Fibroblast of skin of left quadriceps (primary cell): ENCODE measurements at places on chromosomes 1 and 21.

GRCh38 chr1:65180977-65181376, 33.0 kb downstream of the AK4 start:
- DNase-seq: no peak

- no peak for DNase-seq
Observed at GRCh38 chr1:175648927-175649326, 94.5 kb downstream of the TNR start.

- no peak for DNase-seq
Observed at GRCh38 chr1:228894442-228894989, 159.2 kb downstream of the RHOU start.

DNA sequence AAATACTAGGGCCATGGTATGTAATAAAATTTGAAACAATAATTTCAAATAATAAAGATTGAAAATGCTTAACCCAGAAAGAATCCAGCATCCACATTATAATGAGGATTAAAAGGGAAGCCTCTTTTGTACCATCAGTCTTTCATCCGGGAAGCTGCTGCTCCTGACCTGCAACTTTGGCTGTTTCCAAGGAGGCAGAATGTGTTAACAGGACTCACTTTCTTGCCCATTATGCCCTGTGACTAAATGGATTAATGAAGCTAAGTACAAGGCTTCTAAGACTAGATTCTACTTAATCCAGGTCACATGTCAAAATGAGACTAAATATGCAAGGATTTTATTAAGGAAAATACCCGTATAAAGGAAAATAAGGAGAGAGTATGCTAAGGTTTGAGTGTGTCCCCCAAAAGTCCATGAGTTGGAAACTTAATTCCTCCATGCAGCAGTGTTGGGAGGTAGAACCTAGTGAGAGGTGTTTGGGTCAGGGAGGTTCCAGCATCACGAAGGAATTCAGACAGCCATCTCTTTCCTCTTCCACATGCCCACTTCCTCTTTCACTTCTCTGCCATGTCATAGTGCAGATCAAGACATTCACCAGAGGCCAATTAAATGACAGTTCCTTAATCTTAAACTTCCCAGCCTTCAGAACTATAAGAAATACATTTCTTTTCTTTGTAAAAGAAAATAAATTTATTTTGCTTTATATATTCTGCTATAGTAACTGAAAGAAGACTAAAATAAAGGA, 27.7 kb downstream of the FMO2 start:
- DNase-seq: no peak

DNA sequence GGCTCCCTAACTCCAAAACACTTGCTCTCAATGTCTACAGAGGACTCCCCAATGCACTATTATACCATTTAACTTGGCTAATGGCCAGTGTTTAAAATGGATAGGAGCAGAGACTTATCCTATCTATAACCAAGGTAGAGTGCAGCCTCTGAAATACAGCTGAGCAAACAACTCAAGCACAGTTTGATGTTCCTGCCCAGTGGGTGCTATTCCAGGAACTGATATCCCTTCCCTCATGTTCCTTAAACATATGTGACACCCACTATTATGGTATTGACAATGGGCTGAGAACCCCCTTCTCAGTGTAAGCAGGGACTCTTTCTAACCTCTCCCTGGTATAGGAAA, 51.7 kb downstream of the SH3GLB1 start:
- DNase-seq: no peak

- no peak for DNase-seq
Observed at GRCh38 chr1:24248859-24249258, 61.8 kb upstream of the IFNLR1 start.

- DNase-seq: no peak
Observed at GRCh38 chr1:245615001-245615400, 460.2 kb downstream of the KIF26B start.

DNA sequence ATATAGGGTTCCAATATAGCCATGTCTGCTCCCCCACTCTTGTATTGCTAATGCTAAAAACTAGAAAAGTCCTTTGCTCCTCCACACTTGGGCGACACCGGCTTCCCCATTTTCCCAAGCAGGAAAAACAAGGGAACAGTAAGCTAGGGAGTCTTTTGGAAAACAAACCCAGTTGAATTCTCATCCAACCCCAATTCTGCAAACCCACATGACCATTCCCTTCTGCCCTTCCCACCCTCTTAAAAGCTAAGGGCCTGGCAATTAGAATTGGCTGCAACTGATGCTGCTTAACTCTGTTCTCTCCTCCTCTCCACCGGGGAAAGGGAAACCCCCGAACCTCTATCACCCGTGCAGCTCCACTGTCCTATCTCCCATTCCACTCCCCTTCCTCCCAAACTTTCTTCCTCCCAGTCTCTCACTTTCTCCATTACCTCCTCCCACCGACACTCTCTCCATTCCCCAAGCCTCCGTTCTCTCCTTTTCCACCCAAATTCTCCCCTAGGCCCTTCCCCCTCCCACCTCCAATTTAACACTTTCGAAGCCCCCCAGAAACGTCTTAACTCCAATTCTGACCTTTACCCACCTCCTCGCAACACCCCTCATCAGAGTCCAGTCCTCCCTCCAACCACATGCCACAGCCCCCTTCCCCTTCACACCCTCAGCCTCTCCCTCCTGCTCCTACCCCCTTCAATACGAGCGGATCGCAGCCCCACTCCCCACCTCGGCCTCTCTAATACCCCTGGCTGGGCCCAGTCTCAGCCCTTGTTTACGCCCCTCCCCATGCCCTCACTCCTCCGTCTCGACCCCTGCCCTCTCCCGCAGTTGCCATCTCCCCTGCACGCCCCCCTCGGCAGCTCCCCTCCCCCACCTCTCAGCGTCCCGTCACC, 701 bp downstream of the DEDD start:
- DNase-seq: no peak

- no peak for DNase-seq
Observed at GRCh38 chr1:115946116-115946515, 30.2 kb upstream of the SLC22A15 start.

DNA sequence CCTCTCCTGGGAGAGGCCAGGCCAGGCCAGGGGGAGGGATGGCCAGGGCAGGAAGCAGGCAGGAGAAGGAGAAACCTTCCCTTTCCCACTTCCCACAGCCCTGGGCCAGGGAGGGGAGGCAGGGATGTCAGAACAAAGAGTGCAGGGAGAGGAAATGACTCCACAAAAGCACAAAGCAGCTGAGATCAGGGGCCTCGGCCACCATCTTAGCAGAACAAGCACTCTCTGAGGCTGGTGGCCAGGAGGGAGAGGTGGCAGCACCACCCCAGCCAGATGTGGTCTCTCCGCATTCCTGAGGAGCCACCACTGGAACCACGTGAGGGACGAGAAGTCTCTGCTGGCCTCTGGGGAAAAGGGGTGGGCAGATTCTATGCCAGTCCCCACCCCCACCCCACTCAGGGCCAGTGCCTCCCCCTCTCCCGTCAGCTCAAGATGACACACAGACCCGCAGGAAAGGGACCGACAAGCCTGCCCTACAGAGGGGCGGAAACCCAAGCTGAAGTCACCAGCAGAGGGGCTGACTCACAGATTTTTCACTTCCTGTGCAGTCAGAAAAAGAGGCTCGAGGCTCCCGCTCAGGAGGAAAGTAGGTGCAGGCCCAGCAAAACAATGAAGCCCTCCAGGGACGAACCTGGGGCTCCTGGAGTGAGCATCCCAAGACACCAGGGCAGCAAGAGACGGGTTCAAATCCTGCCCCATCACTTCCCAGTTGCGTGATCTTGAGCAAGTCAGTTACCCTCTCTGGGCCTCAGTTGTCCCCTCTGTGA, 24.1 kb upstream of the ALDH4A1 start:
- peak; percentile 80 for DNase-seq

- DNase-seq: no peak
Observed at GRCh38 chr1:71002709-71003475, 44.7 kb downstream of the PTGER3 start.

DNA sequence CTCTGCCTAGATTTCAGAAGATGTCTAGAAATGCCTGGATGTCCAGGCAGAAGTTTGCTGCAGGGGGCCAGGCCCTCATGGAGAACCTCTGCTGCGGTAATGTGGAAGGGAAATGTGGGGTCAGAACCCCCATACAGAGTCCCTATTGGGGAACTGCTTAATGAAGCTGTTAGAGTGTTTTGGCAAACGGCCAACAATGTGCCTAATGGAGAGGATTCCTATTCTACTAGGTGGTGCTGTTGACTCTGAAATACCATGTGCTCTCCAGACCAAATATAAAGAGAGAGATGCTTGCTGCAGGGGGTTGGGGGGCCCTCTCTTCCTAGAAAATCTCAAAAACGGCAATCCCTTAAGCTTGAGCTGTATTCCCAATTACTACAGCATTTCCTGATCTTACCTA, 57.1 kb upstream of the DR1 start:
- no peak for DNase-seq

GRCh38 chr1:167927046-167927754, 9.3 kb upstream of the DCAF6 start:
- DNase-seq: no peak

DNA sequence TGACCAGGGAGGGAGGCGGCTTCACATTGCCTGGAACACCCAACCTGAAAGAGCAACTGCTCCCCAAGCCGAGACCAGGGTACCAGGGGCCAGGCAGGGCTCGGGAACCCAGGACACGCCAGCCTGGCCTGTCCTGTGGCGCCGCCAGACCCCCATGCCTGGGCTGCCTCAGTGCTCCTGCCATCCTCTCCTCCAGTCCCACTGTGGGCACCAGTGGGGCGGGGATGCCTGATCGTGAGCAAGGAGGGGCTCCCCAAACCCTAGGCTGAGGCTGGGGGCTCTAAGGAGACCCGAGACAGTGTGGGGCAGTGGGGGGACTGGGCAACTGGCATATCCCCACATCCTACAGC, 45.1 kb downstream of the WNT9A start:
- DNase-seq: no peak

GRCh38 chr1:98406352-98407088, 255.0 kb upstream of the SNX7 start:
- no peak for DNase-seq

GRCh38 chr1:107953556-107953955, 11.4 kb downstream of the VAV3 start:
- no peak for DNase-seq

DNA sequence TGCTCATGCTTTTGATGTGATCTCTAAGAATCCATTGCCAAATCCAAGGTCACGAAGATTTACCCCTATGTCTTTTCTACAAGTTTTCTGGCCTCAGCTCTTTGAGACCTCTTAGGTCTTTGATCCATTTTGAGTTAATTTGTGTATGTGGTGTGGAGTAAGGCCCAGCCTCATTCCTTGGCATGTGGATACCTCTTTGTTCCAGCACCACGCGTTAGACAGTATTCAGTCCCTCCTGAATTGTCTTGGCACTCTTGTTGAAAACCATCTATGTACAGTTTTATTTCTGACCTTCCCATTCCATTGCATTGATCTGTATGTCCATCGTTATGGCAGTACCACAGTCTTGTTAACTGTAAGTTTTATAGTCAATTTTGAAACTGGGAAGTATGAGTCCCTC, 8.0 kb upstream of the FTCD start:
- no peak for DNase-seq

- DNase-seq: no peak
Observed at GRCh38 chr1:15256584-15256983, 9.6 kb downstream of the FHAD1 start.

DNA sequence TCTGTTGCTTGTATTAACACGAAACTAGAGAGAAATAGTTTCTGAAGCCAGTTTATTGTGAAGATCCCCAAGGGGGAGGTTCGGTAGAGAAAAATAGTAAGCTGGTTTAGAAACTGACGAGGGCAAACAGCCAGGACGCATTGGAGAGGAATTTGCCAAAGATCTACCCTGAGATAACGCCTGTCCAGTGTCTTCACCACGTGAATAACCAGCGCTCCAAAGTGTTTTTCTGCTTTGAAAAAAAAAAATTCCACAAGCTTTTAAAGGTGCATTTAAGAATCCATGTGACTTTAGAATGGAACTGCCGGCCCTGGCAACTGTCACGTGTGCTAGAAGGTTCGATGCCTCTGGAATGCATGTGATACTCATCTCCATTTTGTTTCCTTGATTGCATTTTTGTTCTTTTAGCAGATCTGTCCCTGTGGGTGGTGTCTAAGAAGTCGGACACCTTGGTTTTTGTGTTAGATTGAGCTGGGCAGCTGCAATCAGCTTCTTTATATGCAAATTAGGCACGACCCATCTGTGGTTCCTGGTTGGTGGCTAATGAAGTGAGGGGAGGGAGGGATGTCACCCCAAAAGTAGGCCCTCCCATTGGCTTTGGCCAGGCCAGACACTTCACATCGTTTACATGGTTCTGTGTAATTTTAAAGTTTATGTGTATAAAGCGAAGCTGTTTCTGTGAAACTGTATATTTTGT, 1.3 kb upstream of the THAP3 start:
- no peak for DNase-seq

DNA sequence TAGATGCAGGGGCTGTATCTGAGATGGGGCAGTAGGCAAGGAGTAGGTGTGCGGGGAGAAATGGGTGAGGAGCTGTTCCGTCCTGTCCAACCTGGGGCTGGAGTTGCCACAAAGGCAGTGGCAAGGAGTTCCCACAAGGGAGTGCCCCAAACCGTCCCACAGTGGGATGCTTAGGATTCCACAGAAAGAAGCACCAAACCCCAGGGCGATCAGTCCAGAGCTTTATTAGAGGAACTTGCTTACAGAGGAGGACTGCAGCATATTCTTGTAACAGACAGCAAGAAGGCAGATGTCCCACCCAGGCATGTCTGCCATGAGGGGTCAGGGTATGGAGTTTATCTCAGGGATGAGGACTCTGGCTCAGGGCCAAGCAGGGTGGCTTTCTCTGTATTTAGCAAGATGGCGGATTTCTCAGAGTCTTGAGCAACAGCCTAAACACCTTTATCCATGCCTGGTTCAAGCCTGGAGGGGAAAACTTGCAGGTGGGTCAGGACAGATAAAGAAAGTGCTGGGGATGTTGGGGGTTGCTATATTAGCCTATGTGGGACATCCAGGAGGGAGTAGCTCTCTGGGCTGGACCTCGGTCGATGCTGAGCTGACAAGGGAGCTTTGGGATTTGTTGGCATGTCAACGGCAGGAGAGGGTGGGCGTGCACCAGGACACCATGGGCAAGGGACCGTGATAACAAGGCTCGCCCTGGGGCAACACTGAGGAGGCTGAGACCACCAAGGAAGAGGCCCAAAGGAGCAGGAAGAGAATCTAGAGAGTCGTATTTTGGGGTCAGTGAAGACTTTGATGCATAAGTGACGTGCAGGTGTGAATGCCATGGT, 32.8 kb downstream of the OBSCN start:
- no peak for DNase-seq

- DNase-seq: no peak
Observed at GRCh38 chr1:195590649-195591048, 1017.6 kb downstream of the KCNT2 start.

GRCh38 chr1:26336477-26337205, 17.3 kb downstream of the CRYBG2 start:
- DNase-seq: no peak
